HuH-7.5 (cell line): ENCODE measurements at places on chromosomes 13 and 19.

DNA sequence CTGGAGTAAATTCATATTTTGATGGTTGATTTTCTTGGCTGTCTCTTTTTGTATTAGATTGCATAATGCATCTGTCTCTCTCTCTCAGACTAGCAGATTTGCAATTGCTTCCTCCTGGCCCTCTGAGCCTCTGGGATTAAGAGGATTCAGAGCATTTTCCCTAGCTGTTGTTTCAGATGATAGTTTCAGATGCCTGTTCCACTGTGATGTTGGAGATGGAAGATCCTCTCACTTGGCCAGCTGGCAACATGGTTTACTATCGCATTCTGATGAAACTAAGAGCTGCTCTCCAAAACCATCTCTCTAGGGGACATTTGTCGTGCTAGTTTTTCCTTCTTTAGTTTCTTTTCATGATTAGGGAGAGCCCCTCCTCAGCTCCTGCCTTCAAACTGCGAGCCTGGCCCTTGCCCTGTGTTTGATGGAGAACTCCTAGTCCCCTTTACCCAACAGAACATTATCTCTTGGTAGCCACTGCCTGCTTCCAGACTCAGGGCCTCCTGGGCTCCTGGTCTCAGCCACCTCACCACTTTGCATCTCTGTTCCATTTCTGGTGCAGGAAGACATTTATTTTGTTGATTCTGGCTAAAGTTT is 244.6 kb downstream of the B3GLCT start:
- DNase-seq: no peak

- DNase-seq: no peak
Observed at GRCh38 chr13:32056316-32056715, 24.7 kb downstream of the FRY start.

DNA sequence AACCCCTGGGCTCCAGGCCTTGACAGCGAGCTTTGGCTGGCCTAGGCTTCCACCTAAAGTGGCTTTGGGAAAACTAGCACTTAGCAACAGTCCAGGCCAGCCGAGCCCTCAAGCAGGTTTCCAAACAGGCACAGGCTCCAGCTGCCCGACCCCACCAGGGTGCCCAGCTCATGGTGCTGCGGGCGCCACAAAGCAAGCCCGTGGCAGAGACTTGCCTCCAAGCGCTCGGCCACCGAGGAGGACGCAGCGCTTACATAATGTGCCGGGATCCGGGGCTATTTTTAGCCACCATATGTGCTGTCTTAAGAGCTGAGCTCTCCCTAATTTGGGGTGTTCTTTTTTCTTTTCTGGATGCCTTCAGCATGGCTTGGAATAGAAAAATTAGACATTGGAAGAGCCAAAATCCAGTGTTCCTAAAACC is 56.1 kb upstream of the F7 start:
- no peak for DNase-seq

DNA sequence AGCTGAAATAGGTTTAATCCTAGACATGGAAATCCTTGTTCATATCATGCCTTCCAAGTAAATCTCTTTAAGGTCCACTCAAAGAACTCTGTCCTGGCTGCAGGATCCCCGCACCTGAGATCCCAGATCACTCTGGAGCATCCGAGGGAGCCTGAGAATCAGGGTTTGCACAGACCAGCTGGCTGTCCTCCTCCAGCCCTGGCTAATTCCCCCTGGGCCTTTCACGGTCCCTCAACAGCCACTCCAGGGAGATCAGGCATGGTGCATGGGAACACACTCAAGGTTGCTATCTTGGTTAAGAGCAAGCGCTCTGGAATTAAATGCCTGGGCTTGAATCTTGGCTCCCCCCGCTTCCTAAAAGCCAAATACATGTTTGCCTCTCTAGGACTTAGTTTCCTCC is 130.8 kb downstream of the IRS2 start:
- no peak for DNase-seq

DNA sequence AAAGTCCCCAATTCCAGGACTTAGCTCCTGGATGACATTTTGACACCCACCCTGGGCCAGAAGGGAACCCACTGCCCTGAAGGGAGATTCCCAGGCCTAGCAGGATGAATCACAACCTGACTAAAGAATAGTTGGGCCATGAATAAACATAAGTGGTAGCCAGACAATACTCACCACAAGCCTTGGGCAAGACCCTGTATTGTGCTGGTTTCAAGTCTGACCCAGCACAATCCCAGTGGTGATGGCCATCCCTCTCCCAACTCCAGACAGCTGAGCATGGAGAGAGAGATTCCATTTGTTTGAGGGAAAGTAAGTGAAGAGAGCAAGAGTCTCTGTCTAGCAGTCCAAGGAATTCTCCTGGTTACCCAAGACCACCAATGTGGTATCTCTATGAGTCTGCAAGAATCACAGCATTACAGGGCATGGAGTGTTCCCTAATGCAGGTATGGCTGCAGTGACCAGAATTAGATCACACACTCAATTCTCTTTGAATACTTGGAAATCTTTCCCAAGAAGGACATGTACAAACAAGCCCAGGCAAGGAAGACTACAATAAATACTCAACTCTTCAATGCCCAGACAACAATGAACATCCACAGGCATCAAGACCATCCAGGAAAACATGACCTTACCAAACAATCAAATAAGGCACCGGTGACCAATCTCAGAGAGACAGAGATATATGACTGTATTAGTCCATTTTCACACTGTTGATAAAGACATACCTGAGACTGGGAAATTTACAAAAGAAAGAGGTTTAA is 158.0 kb downstream of the VWA8 start:
- no peak for DNase-seq

GRCh38 chr19:4705413-4706131 is 18.1 kb downstream of the DPP9 start:
- DNase-seq: peak; percentile 82

DNA sequence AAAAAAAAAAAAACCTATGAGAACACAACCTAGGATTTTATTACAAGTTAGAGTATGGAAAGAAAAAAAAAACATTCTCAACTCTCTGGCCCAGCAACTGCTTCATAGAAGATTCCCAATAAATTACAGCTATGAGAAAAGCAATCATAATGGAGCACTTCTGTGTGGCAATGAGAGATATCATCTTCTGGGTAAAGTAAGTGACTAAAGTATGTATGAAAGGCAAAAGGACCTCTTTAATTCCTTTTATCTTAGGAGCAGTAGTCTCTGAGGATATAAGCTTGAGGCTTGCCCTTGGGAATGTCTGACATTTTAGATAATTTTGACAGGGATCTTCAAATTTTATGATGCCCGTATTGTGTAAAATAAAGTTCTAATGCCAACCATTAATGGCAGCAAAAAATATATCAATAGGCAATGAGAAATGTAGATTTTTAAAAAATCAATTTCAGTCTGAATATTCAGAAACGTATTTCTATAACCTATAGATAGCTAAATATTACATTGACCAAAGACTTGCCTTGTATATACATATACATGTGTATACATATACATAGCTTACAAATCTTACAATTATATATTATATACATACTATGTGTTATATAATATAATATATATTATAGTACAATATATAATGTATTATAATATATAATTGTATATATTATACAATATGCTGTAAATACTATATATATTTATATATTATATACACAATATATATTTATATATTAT is 823.9 kb upstream of the SLITRK1 start:
- DNase-seq: no peak

DNA sequence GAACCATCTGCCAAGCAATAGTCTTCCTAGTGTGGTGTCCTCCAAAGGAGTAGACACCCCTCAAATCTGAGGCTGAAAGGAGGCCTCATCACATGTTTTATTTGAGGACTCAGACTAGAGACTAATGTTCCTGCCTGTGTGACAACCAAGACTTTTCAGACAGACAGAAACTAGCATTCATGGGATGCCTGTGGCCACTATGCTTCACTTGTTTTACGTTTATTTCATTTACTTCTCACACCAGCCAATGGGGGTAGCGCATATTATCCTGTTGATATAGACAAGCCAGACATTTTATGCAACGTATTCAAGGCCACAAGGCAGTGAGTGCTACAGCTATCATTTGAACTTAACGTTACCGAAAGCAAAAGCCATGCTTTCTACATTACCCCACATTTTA is 391.7 kb upstream of the HTR2A start:
- DNase-seq: no peak

- no peak for DNase-seq
Observed at GRCh38 chr19:33687481-33688170, 65.9 kb downstream of the CHST8 start.

DNA sequence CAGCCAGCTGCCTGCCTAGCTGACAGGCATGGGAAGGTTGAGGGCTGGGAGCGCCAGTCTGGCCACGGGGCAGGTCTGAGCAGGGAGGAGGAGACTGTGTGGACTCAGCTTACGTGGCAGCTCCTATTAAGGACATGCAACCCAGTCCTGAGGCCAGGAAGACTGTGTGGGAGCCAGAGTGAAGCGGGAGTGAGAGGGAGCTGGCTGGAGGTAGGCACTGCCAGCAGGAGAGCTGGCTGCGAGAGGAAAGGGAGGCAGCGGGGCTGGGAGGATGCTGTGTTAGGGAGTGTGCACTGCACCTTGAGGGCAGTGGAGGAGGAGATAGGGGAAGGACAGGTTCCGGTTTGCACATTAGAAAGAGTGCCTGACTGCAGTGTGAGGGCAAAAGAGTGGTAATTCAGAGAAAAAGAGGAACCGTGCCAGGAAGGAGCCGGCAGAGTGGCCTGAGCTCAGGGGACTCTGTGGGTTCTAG is 99.2 kb downstream of the SLC7A1 start:
- DNase-seq: no peak

GRCh38 chr19:6062274-6062673 is 48.0 kb downstream of the RFX2 start:
- no peak for DNase-seq

DNA sequence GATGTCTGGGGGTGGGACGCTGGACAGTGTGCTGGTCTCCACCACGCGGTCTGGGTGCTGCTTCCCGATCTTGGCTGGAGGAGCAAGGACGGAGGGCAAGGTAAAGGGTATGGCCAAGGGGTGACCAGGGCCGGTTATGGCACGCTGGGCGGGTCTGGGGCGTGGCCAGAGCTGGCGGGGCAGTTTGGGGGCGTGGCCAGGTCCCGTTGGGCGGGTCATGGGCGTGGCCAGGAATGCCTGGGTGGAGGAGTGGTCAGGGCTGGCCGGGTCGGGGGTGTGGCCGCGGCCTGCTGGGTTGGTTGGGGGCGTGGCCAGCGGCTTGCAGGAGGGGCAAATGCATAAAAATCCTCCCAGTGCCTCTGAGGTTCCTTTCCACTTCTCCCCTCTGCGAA is 19.2 kb downstream of the GPX4 start:
- DNase-seq: peak; percentile 81

GRCh38 chr13:113901642-113902041 is 37.8 kb upstream of the GAS6 start:
- DNase-seq: no peak

DNA sequence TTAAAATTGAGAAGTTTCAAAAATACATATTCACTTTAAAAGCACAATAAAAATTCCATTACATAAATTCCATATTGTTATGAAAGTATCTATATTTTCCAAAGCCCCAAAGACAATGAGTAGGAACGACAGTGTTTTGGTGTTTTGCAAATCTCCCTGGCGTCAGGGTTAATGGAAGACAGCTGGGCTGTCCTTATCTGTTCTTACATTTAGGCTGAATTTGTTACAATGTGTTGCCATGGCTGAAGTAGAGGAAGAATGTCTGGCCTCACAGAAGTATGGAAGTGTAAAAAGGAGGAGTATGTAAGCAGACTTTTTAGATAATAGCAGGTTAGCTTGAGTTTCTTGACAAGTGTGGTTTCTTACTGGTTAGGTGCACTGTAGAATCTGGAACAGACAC is 124.4 kb upstream of the SPATA13 start:
- DNase-seq: no peak

- DNase-seq: no peak
Observed at GRCh38 chr13:112056739-112057438, 10.1 kb upstream of the SOX1 start.

DNA sequence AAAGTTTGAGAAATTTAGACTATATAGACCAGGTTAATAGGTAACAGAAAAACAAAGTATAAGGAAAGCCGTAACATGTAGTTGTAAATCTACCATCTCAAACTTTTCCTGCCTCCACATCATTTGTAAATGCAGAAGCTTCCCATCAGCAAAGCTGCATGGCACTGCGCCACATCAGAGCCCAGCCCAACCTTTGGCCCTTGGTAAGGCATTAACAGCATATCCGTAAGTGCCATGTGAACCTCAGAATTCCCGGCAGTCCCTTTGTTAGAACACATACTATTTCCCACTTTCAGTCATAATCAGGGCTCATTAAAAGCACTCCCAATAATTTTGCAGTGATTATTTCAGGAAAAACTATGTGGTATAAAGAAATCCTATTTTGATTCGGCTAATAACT is 51.6 kb downstream of the MPHOSPH8 start:
- DNase-seq: no peak

GRCh38 chr19:3065675-3066357 is 3.5 kb upstream of the TLE5 start:
- DNase-seq: peak; percentile 75

DNA sequence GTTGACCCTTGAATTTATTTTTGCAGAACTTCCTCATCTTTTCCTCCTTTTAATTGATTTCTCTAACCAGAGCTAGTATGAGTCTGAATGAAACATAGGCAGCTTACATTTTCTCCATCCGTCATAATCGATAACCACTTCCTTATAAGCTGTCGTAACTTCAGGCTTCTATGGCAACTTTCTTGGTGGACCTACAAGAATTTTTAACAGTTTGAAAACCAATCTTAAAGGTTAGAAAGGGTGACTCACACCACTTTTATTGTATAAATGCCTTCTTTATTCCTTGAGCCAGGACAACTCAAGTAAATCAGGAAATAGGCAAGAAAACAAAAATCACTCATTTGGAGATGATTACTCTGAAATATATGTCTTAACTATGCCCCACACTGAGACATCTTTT is 105.7 kb upstream of the KL start:
- DNase-seq: no peak

GRCh38 chr19:1632462-1633268 is 19.8 kb downstream of the TCF3 start:
- no peak for DNase-seq

GRCh38 chr19:50602935-50603334 is 34.7 kb upstream of the LRRC4B start:
- DNase-seq: no peak

DNA sequence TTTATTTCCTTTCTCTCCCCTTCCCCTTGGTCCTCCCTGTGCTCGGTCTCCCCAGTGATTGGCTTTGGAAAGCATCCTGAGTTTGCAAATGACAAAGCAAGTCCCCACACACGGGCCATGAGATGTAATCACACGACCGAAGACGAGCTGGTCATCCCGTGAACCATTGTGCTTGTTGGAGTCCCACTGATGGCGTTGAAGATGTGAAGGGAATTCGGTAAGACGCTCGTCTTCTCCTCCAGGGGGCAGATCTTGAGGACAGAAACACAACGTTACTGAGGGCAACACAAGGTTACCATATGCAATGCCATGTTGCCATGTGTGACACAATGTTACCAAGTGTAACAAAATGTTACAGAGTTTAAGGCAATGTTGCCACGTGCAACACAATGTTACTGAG is 42.0 kb upstream of the SLC15A1 start:
- DNase-seq: no peak
